ENCODE measurements at places on chromosomes 3 and 15.

DNA sequence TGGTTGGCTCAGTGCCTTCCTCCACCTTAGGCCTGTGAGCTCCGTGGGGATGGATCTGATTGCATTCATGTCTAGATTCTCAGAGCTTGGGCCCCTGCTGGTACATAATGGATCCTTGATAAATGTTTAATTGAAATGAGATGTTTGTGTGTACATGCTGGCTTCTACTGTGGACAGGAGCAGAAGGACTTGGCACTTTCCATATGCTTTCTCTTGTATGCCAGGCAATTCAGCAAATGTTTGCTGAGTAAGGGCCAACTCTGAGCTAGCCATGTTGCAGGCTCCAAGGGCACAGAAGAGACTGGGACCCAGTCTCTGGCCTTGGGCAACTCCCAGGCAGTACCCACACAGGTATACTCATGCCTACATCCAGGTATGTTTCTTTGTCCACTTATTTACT is 67.0 kb downstream of the RAB11A start:
- DNase-seq: no peak

DNA sequence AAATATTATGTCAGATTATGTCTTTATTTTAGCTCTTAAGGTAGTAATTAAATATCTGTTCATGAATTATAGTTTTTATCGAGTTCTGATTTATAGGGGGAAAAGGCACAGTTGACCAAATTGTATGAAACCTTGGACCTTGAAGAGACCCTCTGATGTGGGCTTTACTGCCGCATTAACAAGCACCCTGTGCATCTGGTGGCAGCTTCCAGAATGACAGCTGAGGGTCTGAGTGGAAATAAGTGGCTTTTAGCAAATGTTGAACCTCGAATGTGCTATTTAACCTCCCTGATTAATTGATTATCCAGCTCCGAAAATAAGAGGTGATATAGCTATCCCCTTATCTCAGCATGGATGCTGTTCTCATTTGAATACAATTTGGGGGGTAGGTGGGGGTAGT is 87.0 kb downstream of the TMEM108 start:
- no peak for DNase-seq

- DNase-seq: no peak
Measured at GRCh38 chr3:41674449-41674848, 287.5 kb downstream of the ULK4 start.

DNA sequence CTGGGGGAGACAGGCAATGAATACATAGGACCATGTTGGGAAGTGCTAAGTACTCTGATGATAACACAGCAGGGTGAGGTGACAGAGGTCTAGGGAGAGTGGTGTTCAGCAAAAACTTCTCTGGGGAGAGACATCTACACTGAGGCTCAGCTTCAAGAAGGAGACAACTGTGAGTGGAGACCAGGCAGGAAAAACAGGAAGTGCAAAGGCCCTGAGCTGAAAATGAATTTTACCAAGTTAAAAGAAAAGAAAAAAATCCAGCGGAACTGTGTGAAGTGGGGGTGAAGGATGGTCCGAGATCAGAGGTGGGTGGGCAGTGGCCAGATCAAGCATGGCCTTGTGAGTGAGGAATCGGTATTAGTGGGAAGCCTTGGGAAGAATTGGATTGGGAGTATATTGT is 110.1 kb upstream of the CLSTN2 start:
- DNase-seq: no peak

DNA sequence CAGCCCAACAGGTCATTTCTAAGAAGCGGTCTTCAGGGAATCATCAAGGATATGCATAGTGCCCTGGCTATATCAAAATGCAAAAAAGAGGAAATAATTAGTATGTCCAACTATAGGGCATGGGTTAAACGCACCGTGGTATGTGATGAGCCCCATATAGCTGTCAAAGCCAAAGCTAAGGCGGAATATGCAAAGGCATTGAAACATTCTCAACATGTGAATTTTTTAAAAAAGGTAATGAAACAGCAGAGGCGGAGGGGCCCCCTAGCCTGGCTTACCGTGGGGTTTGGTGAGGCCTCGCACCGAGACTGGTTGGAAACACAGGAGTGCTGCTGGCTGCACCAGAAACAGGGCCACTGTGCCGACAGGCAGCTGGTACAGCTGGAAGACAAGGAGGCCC is 23.2 kb downstream of the PLXND1 start:
- DNase-seq: no peak

DNA sequence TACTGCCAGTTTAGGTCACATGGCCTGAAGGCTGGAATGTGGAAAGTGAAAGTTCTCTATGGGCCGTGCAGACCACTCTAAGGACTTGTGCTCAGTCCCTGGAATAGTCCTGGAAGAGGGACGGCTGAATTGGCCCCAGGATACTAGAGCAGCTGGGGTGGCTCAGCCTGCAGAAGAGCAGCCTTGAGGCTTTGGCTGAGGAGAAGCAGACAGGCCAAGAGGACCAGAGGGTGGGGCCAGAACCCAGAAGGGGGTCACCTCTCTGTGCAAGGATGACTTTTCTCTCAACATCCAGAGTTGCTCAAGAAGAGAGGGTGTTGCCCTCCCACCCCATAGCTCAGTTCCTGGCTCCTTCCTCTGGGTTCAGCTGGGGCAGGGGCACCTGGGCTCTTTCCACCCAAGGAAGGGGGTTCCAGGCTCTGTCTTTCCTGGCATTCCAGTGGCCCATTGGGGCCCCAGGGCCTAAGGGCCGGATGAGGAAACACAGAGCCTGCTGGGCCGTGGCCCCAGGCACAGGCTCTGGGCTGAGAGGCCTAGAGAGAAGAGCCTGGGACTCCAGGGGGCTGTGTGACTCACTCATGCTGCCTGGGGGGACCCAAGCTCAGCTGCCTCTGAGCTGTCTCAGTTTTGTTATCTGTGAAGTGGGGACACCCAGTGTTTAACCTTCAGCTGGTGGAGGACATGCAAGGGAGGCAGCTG is 8.5 kb upstream of the FBLN2 start:
- no peak for DNase-seq

GRCh38 chr3:117893001-117893400 is 1141.6 kb downstream of the IGSF11 start:
- no peak for DNase-seq

GRCh38 chr3:143241481-143241951 is 121.9 kb downstream of the CHST2 start:
- no peak for DNase-seq

- no peak for DNase-seq
Measured at GRCh38 chr3:127853681-127854080, 31.4 kb upstream of the MGLL start.
